ENCODE measurements at places on chromosomes 4 and X.

DNA sequence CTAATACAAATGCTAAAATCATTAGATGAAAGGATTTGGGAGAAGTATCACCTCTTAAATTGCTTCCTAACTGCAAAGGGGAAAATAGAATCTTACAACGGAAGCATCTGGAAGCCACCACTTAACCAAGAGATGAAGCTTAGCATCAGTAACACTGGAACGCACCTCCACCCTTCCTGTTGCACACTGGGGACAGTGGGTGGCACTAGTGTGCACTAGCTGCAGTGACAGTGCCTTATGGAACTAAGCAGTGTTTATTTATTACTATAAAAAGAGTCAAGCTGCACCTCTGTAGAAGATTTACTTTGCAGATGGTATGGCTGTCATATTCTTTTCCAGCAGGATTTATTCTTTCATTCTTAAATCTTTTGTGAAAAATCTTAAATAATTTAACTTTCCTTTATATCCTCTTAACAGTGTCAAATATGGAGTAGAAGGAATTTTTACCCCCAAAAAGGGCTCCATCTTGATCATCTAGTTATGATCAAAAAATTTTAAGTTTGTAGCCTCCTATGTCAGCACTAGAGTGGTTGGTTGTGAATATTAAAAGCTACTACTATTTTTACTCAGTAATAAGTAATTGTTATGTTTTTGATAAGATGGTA is 76.7 kb downstream of the SCD5 start:
- no peak for DNase-seq

DNA sequence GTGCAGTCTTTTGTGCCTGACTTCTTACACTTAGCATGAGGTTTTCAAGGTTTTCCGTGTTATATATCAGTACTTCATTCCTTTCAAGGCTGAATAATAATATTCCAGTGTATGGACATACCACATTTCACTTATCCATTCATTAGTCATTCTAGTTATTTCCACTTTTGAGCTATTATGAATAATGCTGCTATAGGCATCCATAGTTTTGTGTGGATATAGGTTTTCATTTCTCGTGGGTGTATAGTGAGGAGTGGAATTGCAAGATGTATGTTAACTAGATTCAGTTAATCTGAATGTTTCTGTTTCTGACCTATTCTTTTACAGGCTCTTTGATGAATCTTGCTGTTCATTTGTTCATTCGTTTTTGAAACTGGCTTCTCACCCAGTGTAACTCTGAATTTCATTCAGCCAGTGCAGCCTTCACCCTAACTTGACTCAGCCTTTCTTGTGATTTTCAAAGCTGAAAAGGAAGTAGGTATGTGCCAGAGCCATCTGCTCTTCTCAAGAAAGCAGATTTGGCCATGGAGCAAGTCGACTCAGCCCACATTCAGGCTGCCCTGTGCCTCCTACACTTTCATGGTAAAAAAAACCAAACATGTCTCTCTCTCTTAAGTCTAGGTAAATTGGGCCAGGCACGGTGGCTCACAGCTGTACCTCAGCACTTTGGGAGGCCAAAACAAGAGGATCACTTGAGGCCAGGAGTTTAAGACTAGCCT is 56.3 kb upstream of the NOCT start:
- no peak for DNase-seq

GRCh38 chr4:109207061-109207460 is 95.4 kb downstream of the COL25A1 start:
- peak; percentile 52 for DNase-seq

GRCh38 chrX:132594129-132594528 is 105.3 kb upstream of the MBNL3 start:
- no peak for DNase-seq

GRCh38 chrX:138648568-138648967 is 62.9 kb downstream of the FGF13 start:
- no peak for DNase-seq

- no peak for DNase-seq
Measured at GRCh38 chr4:62006108-62006507, 806.0 kb downstream of the ADGRL3 start.

- DNase-seq, result no peak
Measured at GRCh38 chr4:158341896-158342295, 131.6 kb downstream of the TMEM144 start.

DNA sequence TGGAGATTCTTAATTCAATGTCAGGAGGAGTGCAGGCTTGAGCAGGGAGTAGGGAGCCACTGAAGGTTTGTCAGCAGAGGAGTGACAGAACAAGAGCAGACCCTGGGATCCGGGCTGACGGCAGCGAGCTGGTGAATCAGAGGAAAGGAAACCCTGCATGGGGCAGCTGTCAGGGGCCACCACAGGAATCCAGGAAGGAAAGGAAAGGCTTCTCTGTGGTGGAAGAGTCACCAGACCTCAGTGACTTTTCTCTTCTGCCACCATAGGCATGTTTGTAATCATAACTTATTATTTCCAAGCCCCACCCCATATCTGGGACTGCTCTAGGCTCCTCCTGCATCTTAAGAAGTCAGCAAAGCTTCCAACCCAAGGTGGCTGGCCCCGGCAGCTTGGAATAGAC is 150.9 kb downstream of the BCOR start:
- no peak for DNase-seq

- DNase-seq, result no peak
Measured at GRCh38 chr4:5003372-5003857, 15.8 kb downstream of the CYTL1 start.

GRCh38 chr4:128456171-128456570 is 168.6 kb upstream of the PGRMC2 start:
- no peak for DNase-seq

Data from HEK293T (cell line).